ENCODE measurements at places on chromosomes 6 and 20.

DNA sequence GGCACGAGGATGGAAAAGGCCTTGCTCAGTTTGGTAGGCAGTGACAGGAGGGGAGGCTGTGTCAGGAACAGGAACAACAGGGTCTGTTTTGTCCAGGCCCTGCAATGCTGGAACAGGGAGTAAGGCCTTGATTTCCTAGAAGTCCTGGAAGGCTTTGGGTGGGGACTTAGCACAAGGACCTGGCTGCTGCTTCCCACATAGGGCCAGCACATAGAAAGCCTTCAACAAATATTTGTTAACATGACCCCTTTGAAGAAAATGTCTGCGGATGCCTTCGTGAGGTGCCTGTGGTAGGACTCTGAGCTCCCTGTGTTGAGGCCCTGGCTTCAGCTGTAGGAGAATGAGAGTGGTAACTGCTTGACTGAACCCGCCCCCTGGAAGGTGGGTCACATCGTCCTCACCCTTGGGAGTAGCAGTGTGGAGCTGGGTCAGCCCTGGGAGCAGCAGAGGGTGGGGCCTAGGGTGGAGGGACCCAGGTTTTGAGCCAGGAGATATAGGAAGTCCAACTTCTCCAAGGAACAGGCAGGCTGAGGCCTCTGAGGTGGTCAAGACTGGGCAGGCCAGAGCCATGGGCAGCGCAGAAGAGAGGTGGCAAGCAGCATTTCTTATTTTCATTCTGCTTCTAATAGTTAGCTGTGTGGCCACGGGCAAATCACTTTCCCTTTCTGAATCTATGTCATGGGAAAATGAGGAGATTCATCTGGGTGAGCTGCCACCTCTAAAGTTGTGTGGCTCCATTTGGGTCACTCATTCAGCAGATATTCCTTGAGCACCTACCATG, 50.0 kb downstream of the CNBD2 start:
- DNase-seq: no peak

- peak; percentile 58 for DNase-seq
Observed at GRCh38 chr20:36548006-36548315, 6.6 kb downstream of the MYL9 start.

DNA sequence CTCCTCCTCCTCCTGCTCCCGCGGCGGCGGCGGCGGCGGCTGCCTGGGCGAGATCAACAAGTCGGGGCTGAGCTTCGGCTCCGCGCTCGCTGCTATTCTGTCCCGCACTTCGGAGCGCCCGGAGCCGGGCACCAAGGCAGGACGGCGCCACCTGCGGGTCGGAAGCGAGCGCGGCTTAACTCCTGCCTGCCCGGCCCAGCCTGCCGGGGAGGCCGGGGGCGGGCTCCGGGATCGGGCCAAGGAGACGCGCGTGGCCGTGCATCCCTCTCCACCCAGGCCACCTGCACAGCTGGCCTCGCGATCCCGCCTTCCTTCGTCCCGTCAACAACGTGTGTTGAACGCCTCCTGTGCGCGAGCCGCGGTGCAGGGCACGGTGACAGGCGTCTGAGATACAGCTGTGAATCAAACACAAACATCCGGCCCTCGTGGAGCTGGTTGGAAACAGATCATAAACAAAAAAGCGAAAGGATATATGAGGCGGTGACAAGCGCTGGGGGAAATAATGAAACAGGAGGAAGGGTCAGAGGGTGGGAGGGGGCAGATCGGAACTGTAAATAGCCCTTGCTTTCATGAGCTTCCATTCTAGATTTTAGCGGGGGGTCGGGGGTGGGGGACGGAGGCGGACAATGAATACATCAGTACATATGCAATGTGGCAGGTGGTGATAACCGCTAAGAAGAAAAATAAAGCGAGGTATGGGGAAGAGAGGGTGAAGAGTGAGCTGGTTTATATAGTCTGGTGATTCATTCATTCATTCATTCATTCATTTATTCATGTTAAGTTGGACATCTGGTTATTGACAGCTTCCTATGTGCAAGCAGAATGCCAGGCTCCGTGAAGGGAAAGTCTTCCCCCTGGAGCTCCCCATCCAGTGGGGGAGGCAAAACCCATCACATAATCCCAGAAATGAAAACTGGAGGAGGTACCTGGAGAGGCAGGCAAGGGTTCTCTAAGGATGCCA, 2.0 kb upstream of the KCNB1 start:
- DNase-seq: peak; percentile 97

DNA sequence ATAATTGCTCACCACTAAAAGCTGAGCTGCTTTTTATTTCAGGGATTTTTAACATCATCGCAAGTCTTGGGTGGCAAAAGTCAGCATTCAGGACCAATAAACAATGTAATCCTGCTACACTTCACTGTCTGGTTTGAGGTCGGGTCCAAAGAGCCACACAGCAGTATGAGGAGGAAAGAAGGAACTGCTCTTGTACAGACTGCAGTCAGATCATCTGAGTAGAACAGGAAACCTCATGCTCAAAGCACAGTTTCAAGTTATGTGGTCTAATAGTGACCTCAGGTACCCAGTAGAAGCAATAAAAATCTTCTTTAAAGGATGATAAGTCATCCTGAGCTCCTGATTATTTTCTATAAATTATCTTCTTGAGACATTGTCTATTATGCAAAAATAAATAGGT, 211.4 kb downstream of the FUT9 start:
- DNase-seq: no peak

DNA sequence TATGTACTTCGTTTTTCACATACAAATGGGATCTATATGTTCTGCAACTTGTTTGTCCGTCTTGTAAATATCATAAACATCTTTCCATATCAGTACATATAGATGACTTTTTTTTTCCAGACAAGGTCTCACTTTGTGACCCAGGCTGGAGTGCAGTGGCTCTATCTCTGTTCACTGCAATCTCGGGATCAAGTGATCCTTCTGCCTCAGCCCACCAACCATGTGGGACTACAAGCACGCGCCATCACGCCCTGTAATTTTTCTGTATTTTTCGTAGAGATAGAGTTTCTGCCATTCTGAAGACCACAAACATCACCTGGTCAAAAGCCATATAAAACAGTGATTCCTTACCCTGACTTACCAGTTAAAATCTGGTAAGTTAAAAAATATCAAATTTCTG, 37.7 kb upstream of the SYNCRIP start:
- DNase-seq: no peak

DNA sequence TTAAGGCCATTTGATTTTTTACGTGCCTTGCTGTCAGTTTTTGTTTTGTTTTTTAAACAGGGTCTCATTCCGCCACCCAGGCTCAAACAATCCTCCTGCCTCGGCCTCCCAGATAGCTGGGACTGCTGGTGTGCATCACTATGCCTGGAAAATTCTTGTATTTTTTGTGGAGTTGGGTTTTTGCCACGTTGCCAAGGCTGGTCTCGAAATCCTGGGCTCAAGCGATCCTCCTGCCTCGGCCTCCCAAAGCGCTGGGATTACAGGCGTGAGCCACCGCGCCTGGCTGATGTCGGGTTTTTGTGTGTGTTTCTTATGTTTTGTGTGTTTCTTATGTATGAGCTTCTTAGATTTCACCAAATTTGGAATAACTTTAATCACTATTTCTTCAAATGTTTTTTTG, 104.8 kb downstream of the TAF4 start:
- DNase-seq: no peak

Measured in iPS-NIHi11 (cell line).